ENCODE measurements at places on chromosomes 12 and 14.

DNA sequence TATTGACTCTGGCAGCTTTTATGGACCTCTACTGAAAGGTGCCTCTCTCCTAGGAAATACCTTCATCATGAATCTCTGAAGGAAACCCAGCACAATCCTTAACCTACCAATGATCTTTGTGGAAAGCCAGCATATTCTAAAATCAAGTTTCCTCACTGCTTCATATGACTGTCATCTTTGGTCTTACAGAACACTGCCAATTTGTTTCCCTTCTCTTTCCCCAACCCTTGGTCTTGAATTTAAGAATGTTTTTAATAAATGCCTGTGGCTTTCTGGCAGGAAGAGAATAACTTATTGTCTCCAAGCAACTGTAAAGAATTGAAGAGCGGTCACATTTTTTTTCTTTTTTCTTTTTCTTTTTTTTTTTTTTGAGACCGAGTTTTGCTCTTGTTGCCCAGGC is 427.6 kb downstream of the IPO8 start:
- no peak for DNase-seq

DNA sequence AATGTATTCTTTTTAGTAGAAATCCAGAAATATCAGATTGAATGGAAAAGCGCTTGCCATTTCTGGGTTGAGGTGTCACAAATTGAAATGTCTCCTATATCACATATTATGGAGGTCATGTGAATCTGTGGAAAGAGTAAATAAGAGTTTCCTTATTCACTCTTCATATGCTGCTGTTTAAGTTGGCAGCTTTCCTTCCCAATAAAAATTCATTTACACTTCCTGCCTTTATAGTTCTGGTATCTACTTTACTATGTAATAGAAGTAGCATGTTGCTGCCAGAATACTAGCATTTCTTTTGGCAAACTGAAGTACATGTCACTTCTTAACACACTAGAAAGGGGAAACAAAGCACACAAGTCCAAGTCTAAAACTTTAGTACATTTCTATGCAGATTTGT is 60.8 kb downstream of the SDR9C7 start:
- DNase-seq, result no peak

DNA sequence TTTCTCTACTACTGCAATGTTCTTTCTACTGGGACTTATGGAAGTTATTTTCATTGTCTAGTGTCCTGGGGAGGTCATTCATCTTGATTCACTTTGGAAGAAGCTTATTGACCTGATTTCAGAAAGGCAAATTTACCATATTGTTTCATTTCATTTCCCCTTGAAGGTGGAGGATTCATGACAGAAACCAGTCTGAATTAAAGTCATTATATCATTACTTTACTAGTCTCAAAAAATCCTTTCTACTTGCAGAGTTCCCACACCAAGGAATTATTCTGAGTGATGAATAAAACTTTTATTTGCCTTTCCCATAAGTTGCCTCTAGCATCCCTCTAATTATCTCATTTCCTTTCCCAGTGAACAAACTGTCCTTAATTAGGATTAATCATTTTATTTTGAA is 163.8 kb downstream of the RASSF9 start:
- no peak for DNase-seq

DNA sequence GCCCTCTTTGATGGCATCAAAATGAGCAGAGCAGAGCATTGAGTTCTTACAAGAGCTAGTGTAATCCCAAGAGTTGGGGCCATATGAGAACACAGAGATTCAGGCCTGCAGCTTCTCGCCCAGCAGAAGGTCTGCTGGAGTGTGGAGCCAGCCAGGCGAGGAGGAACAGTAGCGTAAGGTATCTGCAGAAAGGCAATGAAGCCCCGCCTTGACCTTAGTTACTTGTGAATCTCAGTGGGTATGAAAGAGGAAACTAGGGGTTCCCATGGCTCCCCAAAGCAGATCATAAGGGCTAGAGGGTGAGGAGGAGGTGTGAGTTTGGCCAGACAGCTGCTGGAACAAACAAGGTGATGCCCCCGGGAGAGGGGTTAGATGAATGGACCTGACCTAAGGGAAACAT is 49.4 kb downstream of the SLC8A3 start:
- DNase-seq, result no peak

- DNase-seq, result no peak
Observed at GRCh38 chr12:79782172-79782900, 91.6 kb upstream of the PAWR start.

GRCh38 chr12:89951050-89951693 is 242.5 kb upstream of the ATP2B1 start:
- no peak for DNase-seq

DNA sequence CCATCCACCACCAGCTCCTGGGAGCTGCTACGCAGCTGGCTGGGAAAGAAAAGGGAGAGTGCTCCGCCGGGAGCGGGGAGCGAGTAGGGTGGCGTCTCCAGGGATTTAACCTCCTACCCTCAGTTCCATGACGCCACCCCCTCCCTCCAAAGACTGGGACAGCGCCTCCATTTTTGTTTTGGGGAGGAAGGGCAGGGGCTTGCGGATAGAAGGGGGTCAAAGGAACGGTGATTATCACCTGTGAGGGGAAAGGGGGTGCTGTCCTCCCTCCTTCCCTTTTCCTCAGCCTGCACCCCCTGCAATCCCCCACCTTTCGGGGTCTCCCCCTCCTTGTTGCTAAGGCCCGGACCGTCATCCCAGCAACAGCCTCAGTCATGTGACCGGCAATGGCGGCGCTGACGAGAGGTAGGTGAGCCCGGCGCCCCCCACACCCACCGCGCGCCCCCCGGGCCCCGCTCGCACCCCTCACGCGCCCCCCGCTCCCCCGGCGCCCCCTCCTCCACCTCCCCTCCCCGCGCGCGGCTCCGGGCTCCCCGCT is at the start of gene DTX3:
DTX3 (plus strand) TSS at position 371 of the 538 bp plus-strand sequence. CDS start 1,694 bp downstream, outside the sequence.
- no peak for DNase-seq

DNA sequence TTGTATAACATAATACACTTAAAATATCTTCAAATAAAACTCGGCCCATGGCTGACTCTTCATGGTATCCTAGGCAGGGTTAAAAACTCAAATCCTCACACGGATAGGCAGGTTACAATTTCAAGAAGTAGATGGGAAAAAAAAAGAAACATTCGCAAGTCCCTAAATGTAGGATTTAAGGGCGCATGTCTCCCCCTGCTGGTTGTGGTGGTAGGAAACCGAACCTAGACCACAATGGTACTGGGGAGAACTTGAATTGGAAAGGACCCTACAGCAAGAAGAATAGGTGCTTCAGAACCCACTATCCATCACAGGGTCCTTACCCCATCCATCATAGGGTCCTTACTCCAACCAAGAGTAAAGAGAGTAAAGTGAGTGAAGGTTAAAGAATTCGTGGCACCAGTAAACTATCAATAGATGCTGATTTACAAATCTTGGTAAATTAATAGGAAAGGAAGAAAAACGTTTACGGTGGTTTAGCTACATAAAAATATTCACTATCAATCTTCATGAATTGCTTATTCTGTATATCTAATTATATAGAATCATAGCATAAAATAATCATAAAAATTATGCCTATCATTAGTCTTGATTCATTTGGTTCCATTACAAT is 3.3 kb upstream of the CIPC start:
- no peak for DNase-seq

- DNase-seq, result no peak
Observed at GRCh38 chr14:83909507-83909906, 1620.4 kb upstream of the FLRT2 start.
